ENCODE measurements at places on chromosomes 5 and 9. TPM values are rescaled to one million over a fixed set of nuclear protein-coding genes. Genes with fewer than 3 reads are reported as not detected.

- no peak for DNase-seq
Measured at GRCh38 chr9:132894346-132894745, 15.6 kb downstream of the SPACA9 start.

- DNase-seq = no peak
Measured at GRCh38 chr9:87874304-87874623, 8.4 kb upstream of the SPATA31E1 start.

- DNase-seq = no peak
Measured at GRCh38 chr5:645421-645820, 33.3 kb downstream of the CEP72 start.

GRCh38 chr5:1294206-1294834 lies 548 bp downstream of the TERT start:
- peak; percentile 36 for DNase-seq

GRCh38 chr9:95595721-95596295 lies 79.0 kb upstream of the PTCH1 start:
- DNase-seq = no peak

The ERGIC1 gene
- total RNA-seq = 158 TPM

The FBP2 gene
- not detected for total RNA-seq

DNA sequence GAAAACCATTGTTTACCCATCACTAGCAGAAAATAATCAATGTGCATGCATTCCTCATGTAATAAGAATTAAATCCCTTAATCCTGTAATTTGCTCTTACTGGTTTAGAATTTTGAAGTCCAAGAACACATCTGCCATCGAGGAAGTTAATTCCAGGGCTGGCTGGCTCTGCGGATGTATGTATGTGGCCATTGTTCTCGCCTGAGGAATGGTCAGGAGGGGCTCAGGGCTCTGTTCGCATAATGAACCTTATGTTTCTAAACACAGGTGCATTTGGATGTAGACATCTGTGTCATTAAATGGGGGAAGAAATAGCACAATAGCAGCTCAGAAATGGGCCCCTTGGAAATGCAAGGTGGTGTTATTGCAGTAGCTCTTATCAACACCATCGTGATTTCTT lies 148.6 kb upstream of the GAS1 start:
- no peak for DNase-seq

DNA sequence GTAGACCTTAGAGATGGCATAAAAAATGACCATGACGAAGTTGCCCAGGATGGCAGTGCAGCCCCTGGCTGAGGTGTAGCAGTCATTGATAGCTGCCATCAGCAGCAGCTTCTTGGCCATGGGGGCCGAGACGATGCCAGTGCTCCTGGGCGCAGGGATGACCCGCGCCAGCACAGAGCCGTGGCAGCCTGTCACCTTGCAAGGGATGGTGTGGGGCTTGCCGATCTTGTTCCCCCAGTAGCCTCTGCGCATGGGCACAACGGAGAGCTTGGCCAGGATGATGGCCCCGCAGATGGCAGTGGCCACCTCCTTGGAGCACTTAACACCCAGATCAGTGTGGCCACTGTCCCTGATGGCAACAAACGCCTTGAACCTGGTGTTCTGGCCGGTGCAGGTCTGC lies 2.1 kb upstream of the PGGT1B start:
- DNase-seq = no peak

DNA sequence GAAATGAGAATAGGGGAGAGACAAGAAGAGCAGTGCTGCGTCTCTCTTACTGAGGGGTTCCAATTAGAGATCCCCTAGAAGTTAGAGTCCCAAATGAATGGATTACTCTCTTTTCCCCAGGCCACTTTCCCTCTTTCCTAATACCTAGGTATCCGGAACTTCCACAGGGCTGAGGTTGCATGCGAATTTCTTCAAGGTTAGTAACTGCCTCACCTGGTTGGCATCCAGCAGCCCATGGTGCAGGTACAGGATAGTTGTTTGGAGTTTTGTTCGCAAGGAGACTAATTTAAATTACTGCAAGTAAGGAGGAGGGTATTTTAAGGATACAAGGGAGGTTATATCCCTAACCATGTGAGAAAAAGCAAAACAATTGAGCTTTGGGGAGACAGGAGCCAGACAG lies 52.4 kb upstream of the JAK2 start:
- no peak for DNase-seq

GRCh38 chr5:141882594-141883183 lies 4.5 kb upstream of the PCDH1 start:
- DNase-seq = peak; percentile 35

DNA sequence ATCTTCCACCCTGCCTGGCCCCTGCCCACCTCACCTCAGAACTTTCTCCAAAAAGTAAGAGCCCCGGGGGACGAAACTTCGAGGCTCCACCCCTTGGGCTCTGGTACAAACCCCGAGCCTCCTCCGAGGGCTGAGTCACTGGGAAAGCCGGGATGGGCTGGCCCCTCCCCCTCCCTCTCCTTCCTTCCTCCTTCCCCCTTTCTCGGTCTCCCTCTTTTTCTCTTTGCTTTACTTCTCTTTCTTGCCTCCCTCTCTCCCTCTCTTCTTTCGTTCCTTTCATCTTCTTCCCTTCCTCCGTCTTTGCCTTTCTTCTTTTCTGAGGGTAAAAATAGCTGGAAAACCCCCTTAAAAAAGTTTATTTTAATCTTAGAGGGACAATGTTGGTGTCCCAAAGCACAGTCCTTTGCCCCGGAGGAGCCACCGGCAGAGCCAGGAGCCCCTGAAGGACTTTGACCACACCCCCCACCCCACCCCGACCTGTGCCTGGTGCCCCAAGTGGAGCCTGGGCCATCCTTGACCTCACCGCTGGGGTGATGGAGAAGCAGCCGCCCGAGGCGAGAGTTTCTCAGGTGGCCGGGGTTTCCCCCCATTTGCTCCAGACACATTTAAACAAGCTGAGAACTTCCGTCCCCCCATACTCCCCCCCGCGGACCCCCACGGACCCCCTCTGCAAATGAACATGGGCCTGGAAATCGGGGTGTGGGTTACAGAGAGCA lies 5.7 kb upstream of the NOTCH1 start:
- DNase-seq = no peak

The TRIP13 gene
- total RNA-seq = 1.0 TPM

- no peak for DNase-seq
Measured at GRCh38 chr9:19188771-19189170, 41.7 kb upstream of the DENND4C start.

The GAS1 gene
- total RNA-seq = 1.4 TPM

DNA sequence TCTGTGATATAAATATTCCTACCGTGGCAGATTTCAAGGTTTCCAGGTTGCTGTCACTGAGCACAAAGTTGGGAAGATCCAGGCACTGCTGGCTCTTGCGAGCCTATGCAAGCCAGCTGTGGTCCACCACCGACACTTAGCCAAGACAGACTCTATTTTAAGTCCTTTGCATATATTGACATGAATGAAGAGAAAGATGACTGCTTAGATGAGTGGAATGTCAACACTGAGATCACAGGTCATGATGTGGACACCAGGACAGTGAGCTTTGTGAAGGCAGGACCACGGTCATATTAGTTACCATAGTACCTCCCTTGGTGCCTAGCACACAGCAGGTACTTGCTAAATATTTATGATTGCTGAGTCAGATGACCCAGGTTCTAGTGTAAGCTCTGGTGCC lies 217.0 kb downstream of the PAPPA start:
- DNase-seq = no peak
